T-cell (primary cell): ENCODE measurements at places on chromosomes 5 and 9.

- H3K27ac ChIP-seq: no peak overlapping the region
- no peak overlapping the region for H3K4me3 ChIP-seq
These were observed 119.4 kb upstream of the MVB12B start for GRCh38 chr9:126207256-126207655.

- no peak overlapping the region for H3K27ac ChIP-seq
- no peaks in the 10 kb centered on the region for H3K27me3 ChIP-seq
- no peak overlapping the region for H3K4me3 ChIP-seq
- no peak for DNase-seq
These were observed 125.5 kb downstream of the OLFM1 start for GRCh38 chr9:135212961-135213360.

DNA sequence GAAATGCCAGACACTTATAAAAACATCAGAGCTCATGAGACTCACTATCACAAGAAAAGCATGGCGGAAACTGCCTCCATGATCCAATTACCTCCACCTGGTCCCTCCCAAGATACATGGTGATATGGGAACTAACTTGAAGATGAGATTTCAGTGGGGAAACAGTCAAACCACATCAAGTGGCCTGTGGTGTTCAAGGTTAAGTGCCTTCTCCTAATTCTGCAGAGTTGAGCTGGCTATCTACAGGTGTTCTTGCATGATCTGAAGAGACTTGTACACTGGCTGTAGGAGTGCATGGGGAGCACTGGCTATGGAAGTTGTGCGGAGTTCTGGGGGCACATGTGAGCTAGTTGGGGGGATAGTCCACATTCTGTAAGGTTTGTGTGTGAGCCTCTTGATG, 34.0 kb upstream of the CKS2 start:
- no peak overlapping the region for H3K4me3 ChIP-seq
- no peak for DNase-seq
- H3K27ac ChIP-seq: no peak overlapping the region
- H3K36me3 ChIP-seq: no peaks in the 10 kb centered on the region
- peaks cover 14% of the 10 kb centered on the region for H3K4me1 ChIP-seq
- H3K27me3 ChIP-seq: no peaks in the 10 kb centered on the region

DNA sequence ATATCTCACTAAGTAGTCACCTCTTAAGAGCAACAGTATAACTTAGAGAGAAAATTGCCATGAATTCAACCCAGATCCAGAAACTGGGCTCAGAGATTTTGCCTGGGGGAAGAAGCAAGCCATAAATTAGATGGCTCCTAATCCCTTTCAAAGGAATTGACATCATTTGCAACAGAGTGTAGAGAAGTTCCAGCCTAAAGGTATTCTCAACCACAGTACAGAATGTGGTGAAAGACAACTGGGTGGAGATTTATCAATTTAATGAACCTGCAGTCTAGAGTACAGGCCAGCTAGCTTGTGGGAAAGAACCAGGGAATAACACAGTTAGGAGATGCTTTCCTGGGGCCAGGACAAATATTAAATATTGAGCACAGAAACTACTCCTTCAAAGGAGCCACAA, 39.6 kb downstream of the CDKL3 start:
- no peak overlapping the region for H3K4me3 ChIP-seq
- no peak overlapping the region for H3K27ac ChIP-seq
- no peaks in the 10 kb centered on the region for H3K27me3 ChIP-seq
- no peaks in the 10 kb centered on the region for H3K36me3 ChIP-seq
- no peak for DNase-seq

- no peak for DNase-seq
- no peak overlapping the region for H3K27ac ChIP-seq
- no peak overlapping the region for H3K4me3 ChIP-seq
- H3K4me1 ChIP-seq: peaks cover 7% of the 10 kb centered on the region
These were observed 276.0 kb upstream of the RGMB start for GRCh38 chr5:98497418-98497817.

DNA sequence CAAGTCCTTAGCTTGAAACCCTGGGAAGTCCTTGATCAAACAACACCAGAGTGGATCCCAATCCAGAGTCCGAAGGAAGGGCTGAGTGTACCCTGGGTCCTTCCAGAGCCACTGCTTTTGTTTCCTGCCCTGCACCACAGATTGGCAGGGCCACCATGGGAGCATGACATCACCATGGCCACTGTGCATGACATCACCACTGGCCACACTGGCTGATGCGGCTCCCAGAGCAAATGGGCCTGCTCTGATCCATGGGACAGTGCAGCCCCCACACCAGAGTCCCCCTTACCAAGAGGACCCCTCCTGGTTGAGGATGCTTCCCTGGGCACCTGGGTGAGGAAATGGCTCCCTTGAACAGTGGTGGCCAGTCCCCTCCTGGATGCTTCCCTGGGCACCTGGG, 9.9 kb downstream of the SLC6A3 start:
- H3K27me3 ChIP-seq: no peaks in the 10 kb centered on the region
- no peak overlapping the region for H3K4me3 ChIP-seq
- H3K4me1 ChIP-seq: no peaks in the 10 kb centered on the region
- no peak for DNase-seq
- no peaks in the 10 kb centered on the region for H3K36me3 ChIP-seq
- no peak overlapping the region for H3K27ac ChIP-seq

DNA sequence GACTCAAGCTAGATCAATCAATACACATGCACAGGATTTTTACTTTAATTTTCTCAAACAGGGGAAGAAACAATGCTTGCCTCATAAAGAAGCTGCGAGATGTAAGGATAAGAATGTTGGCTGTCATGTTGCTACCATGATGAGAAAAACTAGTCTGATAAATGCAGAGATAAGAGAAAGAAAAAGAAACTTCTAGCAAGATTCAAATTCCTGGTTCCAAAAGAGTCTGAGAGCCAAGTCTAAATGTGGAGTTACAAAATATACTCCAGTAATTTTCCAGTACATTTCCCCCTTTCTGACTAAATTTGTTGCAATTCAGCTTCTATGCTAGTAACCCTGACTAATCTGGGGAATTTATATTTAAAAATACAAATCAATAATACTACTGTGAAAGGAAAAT, 10.4 kb upstream of the ANXA1 start:
- DNase-seq: no peak
- no peaks in the 10 kb centered on the region for H3K4me1 ChIP-seq
- no peaks in the 10 kb centered on the region for H3K36me3 ChIP-seq
- no peaks in the 10 kb centered on the region for H3K27me3 ChIP-seq

DNA sequence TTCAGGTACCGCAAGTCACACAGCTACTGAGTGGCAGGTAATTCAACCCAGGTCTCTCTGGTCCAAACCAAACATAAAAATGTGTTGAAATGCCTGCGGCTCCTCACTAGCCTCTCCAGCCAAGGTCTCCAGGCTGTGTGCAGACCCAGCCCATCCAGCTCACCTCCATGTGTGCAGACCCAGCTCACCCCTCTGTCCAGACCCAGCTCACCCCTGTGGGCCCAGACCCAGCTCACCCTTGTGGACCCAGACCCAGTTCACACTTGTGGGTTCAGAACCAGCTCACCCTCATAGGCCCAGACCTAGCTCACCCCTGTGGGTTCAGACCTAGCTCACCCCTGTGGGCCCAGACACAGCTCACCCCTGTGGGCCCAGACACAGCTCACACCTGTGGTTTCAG, 188.0 kb upstream of the ADCY2 start:
- H3K27me3 ChIP-seq: no peaks in the 10 kb centered on the region
- H3K27ac ChIP-seq: no peak overlapping the region
- H3K36me3 ChIP-seq: no peaks in the 10 kb centered on the region
- no peak for DNase-seq
- no peak overlapping the region for H3K4me3 ChIP-seq
